Fibroblast of villous mesenchyme (primary cell): ENCODE measurements at places on chromosomes 1 and 21. TPM values are rescaled to one million over a fixed set of nuclear protein-coding genes. Genes with fewer than 3 reads are reported as not detected.

DNA sequence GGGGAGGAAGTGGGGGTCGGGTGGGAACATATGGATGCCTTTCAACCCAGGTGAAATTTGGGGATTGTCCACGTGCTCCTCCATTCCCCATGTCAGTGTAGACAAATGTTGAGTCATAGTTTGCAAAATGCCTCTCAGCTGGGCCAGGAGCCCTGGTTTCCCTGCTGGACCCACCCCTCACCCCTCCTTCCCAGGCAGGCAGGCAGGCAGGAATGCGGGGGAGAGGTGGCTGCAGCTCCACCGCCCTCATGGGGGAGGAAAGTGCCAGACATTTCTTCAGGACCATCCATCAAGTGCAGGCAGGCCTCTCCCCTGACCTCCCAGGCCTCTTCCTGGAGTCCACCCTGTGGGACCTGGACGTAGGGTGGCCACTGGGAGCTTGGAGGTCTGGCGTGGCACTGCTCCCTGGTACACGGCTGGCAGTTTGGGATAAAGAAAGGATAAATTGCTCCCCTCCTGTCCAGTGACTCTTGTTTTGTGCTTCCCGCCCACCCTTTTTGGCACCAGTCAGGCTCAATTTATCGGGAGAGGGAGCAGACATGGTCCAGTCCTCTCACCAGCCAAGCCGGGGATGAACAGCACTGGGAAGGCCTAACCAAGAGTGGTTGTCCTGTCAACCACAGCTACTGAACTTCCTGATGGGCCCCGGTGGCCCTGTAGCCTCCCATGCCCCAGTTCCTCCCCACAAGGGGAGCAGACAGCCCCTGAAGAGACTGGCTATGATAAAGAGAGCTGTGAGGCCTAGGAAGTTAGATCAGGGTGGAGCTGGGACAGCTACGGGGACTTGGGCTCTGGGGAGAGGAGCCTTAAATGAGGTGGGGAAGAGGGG is 18.9 kb downstream of the NPR1 start:
- DNase-seq: peak; percentile 86

DNA sequence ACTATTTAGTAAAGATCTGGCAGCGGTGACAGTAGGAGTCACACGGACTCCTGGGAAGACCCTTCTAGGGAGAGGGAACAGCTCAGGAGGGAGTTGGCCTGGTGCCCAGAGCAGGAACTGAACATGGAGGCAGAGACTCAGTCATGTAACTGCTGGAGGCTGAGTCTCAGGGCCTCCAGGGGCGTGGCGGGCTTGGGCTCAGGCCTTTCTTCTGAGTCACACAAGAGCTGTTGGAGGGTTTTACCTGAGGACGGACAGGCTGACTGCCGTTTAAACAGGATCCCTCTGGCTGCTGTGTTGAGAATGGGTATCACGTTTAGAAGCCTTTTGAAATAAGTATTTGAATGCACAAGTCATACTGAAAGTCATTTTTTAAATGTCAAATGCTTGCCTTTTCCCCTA is 7.2 kb upstream of the ETS2 start:
- DNase-seq: no peak

DNA sequence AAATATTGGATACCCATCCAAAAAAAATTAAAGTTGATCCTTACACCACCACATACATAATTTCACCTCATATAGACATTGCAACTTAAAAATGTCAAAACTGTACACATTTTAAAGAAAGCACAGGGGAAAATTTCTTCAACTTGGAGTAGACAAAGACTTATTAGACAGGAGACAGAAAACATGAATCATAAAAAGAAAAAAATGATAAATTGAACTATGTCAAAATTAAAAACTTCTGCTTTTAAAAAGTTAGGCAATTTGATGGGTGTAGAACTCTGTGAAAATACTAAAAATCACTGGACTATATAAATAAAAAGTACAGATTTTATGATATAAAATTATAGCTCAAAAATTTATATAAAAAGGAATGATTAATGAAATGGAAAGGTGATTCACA is 4.4 kb upstream of the OR10K1 start:
- no peak for DNase-seq

DNA sequence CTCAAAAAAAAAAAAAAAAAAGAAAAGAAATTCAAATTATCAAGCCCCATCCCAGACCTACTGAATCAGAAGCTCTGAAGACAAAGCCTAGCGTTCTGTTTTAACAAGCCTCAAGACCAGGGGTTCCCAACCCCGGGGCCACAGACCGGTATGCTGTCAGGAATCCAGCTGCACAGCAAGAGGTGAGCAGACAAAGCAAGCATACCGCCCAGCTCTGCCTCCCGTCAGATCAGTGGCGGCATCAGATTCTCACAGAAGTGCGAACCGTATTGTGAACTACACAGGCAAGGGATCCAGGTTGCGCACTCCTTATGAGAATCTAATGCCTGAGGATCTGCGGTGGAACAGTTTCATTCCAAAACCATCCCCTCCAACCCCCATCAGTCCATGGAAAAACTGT is 57.8 kb upstream of the RASAL2 start:
- no peak for DNase-seq

DNA sequence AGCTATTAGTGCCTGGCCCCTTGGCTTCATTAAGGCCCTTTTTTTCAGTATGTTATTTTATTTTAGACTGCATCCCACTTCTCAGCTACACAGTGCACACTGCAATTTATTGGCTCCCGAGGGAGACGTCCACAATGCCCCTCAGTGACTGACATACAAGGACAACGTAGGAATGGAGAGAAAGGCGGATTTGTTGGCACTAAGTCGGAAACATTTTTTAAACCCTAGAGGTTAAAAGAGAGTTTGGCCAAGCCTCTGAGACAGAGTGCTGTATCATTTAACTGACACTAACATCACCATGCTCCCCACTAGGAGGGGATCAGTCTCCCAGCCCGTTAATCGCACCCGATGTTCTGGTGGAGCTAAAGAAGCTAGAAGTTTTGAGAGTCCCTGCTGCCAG is 45.7 kb upstream of the FOXD3 start:
- no peak for DNase-seq

DNA sequence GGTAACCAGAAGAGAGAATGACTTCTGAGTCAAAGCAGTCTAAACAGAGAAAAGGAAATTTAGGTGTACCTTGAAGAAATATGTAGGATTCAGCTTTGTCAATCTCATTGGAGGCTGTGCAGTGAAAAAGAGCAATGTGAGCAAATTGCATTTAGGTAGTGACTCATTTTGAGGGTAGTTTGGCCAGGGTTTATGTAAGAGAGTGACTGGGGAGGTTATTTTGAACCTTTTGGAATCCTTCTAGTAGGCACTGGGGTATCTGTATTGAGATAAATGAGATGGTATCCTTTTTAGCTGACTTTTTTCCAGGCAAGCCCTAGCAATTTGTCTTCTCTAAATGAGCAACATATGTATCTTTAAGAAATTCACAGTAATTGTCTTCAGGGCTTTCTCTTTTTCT is 95.9 kb downstream of the DISP1 start:
- no peak for DNase-seq

DNA sequence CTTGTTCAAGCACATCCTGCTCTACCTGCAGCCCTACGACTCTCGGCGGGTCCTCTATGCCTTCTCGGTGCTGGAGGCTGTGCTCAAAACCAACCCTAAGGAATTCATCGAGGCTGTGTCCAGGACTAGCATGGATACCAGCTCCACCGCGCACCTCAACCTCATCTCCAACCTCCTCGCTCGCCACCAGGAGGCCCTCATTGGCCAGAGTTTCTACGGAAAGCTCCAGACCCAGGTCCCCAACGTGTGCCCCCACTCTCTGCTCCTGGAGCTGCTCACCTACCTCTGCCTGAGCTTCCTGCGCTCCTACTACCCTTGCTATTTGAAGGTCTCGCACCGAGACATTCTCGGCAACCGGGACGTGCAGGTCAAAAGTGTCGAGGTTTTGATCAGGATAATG is 74.3 kb upstream of the MORC3 start:
- no peak for DNase-seq

DNA sequence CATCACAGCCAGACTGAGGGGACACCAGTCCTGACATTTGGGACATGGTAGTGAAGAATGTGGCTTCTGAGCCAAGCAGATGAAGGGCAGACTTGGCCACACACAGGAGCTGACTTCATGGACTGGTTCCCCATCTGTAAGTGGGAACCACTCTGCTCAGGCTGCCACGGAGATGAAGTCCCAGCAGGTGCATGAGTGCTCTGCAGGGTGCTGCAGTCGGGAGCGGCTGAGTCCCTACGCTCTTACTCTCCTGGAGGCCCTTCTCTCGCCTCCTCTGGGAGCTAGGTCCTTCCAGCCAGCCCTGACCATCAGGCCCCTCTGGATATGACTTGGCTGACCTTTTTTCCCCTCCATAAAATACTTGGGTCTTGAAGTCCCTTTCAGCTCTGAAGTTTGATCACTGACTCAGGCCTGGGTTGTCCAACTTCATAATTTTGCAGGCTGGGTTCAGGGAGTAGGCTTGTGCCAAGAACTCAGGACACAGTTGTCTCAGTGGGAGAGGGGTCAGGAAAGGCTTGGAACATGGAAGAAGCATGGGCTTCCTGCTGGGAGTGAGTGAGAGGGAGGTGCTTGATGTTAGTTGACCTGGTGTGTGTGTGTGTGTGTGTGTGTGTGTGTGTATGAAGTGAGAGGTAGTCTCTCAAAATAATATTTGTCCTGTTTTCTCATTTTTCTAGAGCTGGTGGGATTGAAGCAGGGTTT is 21.0 kb upstream of the EPS8L3 start:
- DNase-seq: no peak

The CHI3L1 gene
- 15.8 and 136 TPM in 2 replicates for total RNA-seq

The FCRL2 gene
- total RNA-seq: not detected in 2 replicates

The EPHB2 gene
- total RNA-seq: 4.3 and 9.7 TPM in 2 replicates

The DCAF6 gene
- 58.0 and 73.4 TPM in 2 replicates for total RNA-seq

The TEX38 gene
- total RNA-seq: under 0.01 TPM in 1 of 2 replicates, not detected in the other

The PRAMEF25 gene
- not detected in 2 replicates for total RNA-seq
